HuH-7.5 (cell line): ENCODE measurements at places on chromosomes 13 and 19.

GRCh38 chr19:14318873-14319272 lies 62.4 kb upstream of the ADGRE5 start:
- DNase-seq, result no peak

DNA sequence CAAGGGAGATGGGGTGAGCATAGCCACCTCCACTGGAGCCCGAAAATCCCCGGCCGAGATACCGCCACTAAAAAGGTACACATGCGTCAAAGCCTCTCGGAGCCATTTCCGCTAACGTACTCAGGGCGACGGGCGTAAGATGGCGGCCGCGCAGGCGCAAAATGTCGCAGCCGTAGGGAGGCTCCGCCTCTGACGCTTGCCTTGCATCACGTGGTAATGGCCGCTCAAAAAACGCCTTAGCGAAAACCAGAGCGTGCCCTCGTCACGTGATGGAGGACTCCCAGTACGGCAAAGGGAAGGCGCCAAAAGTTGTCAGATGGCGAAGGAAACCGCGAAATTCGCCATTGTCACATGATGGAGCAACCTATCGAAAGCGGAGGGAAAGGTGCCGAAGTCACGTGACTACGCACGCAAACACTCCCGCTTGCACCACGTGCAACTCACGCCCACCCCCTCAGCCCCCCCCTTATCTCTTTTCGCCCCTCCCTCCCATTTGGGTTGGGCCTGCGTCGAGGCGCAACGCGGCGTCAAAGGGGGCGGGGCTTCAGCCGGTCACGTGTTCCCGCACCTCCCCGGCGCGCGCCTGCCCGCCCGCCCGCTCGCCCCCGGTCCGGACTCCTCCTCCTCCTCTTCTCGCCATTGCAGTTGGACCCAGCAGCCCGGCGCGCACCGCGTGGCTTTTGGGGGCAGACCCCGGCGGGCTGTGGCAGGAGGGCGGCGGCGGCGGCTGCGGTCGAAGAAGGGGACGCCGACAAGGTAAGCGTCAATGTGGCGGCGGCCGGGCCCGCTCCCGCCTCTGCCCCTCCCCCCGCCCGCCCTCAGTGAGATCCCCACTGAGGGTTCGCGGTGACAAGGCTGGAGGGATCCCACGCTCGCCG lies at the start of gene ILF3:
Gene ILF3 (plus strand): TSS at position 615 of the 878 bp plus-strand sequence. CDS start 16,260 bp downstream, outside the sequence.
- peak; percentile 96 for DNase-seq

DNA sequence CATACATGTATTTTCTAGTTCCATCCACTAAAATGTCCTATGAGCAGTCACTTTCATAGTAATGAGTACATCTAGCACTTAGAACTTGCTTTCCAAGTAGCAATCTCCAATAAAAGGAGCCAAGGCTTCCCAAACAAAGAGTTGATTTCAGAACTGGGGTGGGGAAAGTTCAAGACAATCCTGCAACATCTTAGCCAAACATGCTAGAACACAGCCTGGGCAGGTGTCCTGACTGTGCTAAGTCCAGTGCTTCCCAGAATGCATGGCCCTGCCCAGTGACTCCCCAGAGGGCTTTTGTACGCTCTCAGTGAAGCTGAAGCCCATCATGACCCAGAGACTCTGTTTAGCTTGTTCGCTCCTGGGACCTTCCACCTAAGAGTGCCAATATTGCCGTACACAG lies 106.7 kb upstream of the UBAC2 start:
- DNase-seq, result no peak

DNA sequence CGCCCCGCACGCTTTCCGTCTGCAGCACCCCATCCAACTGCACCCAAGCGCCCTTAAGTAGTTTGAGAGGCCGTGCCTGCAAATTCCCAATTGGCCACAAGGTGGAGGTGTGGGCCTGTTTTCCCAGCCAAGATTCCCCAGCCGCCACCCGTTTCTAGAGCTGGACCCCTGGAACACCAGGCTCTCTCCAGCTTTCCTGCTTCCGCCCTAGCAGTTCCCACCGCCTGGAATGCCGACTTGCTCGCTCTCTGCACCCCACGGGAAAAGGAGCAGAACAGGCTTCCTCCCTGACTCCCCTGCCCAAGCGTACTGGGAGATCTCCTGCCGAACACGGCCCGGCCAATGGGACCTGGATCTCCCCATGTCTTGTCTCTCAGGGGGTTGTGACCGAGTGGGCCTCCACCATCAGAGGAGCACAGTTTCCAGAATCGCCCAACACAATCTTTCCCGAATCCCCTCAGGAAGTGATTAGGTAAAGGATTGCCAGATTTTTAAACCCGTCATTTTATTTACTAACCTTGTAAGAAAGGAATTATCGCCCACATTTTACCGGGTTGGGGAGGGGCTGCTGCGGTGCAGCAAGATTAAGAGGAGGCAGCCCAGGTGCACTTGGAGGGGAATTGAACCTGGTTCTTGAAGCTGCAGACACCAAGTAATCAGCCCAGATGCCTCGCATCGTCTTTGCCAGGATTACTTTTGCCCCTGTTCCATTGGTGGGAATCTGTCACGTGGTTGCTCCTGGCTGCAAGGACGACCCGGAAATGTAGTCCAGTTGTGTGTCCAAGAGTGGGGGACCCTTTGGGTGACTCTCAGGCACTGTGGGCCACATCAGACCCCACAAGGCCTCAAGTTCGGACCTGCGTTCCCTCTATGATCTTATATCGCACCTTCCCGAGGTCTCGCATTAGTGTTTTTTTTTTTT lies 3.5 kb upstream of the NAPSA start:
- peak; percentile 72 for DNase-seq

GRCh38 chr13:43544631-43545030 lies 242.1 kb downstream of the ENOX1 start:
- DNase-seq, result no peak
